ENCODE measurements at places on chromosomes 1 and 21.

- DNase-seq: no peak
Measured at GRCh38 chr1:226108935-226109828, 46.7 kb downstream of the H3-3A start.

DNA sequence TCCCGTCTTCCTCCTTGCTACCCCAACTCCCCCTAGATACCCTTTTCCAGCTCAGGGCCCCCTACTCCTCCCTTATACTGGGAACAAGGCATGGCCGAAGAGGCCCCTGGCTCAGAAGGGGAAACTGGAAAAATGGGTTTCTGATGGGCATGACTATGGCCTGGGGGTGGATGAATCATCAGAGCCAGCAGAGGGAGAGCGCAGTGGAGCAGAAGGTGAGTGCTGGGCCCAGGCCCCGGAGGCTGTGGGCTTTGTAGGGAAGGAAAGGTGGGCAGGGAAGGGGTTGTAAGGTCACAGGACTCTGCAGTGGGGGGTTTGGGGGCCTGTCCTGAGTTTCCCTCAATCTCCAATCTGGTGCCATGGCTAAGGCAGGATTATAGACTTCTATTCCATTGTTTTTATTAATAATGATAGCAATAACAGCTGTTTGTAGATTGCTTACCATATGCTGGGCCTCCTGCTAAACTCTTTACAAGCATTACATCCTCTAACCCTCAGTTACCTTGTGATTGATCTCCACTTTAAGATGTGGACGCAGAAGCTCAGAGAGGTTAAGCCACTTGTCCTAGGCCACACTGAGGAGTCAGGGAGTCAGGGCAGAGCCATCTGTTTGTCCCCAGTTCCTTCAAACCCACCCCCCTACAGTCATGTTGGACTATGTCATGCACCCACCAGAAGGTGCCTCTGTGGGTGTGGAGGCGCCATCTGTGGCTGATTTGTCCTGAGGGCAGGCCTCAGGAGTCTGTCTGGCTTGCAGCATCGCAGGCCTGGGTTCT is 36.2 kb upstream of the ZNF362 start:
- DNase-seq: no peak

DNA sequence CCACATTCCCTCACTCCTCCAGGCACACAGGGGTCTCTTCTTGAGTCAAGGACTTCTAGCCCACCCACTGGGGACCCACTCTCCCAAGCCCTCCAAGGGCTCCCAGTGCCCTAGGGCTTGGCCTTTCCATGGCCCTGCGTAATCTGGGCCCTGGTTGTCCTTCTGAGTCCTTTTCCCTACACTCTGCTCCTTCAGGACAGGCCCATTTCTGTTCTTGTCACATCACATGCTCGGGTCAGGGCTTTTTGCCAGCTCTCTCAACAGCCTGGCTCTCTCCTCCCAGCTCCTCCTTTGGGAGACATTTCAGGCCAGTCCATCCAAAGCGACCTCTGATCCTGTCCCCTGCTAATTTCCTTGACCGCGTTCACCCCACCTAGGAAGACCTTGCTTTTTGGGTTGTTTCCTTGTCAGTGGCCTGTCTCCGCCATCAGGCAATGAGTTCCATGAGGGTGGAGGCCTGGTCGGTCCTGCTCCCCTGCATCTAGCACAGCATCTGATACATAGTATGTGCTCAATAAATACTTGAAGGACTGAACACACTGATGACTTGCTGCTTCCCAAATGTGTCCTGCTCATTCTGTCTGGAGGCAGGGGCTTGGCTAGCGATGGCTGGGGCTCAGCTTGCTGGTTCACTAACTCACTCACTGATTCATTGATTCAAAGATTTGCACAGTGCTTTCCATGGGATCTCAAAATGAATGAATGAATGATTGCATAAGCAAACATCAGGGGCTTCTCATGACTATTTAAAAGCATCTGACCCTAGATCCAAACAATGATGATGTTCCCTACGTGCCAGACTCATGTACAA is 44.8 kb downstream of the DHRS3 start:
- no peak for DNase-seq

- no peak for DNase-seq
Measured at GRCh38 chr1:115077286-115077983, 11.9 kb downstream of the TSPAN2 start.

GRCh38 chr1:203645996-203646395 is 19.4 kb downstream of the ATP2B4 start:
- DNase-seq: no peak

DNA sequence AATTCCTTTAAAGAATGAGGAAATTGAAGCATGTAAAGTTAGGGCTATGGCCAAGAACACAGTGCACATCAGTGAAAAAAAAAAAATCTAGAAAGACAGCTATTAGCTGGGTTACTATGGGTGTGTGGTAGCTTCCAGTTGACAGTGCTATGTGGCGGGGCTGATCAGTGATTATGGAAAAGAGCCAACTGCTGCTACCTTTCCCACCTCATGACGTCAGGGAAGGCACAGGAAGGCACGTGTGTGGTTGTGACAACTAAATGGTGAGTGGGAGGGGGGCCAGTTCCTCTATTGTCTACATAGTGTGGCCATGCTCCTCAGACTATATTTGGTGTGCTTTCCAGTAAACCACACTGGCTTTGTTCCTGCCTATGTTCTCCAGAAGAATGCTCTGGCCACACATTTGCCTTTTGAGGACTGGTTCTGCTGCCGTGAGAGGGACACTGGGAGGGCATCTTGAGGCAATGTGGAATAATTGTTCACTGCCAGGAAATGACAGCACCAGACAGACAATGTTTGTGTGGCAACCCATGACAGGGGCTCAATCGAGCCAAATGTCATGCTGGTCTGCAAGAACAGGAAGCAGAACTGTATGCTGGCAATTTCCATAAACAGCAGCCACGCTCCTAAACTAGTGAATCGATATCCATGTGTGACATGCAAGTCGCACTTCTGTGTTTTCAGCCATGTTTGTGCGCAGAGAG is 3.0 kb upstream of the SDE2 start:
- no peak for DNase-seq

GRCh38 chr1:221411283-221411682 is 330.6 kb downstream of the DUSP10 start:
- DNase-seq: no peak

- DNase-seq: peak; percentile 70
Measured at GRCh38 chr1:153749408-153750005, 21.7 kb downstream of the INTS3 start.

- DNase-seq: no peak
Measured at GRCh38 chr1:22920026-22920733, 52.5 kb downstream of the LACTBL1 start.

DNA sequence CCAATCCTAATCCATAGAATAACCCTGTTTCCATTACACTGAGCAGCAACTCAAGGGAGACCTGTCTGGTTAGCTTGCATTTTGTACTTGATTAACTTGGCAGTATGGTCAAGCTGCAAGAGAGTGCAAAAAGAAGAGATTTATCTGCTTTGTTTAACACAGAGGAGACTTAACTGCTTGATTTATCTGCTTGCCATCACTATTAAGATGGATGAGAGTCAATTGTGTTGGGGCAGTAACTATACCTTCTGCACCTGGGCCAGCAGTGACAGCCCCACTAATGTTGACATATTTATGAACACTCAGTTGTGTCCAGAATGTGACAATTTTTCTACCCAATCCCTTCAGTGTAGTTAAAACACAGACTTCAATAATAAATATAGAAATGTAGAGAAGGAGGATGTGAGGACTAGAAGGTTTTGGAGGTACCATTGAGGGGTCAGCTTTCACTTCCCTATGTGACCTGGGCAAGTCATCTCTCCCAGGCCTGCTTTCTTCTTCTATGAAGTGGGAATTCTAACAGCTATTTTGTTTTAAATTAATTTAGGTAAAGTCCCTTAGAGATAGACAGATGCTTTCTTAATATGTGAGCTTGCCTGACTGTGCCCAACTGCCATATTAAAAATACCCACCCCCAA is 159.1 kb upstream of the KCNK2 start:
- DNase-seq: no peak

DNA sequence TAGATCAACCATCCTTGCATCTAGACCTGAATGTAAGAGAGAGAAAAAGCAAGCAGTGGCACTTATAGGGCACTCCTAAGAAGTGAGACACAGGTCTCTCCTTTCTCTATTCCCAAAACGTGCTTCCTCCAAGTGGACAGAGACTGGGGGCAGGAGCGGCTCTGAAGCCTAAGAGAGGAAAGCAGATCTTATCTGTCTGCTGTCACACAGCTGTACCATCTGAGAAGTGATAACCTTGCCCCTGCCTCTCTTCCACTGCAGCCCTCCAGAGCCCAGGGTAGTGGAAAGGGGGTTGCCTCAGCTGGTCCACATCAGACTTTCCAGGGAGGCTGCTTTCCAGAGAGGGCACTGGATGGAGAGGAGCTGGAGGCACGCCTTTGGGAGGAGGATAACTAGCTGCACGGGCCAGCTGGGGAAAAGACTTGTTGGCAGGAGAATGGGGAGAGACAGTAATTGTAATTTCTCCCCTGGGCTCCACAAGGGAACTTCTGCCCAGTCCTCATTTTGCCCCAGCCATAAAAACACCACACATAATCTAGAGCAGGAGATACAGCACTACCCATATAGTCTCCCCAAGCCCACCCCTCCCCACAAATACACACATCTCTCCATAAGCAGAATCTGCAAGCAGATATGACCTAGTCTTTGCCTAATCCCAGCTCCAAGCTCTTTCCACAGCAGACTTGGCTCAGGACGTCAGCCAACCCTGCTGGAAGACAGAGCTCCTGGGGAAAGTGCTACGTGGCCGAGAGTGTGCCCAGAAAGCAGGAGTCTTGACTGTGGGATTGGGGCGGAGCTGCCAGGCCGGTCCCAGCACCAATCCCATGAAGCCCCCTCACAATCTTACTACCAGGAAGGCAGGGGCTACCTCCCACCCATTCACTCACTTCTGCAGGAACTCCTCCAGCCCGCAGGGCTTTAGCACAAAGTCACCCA is 31.2 kb downstream of the PIK3C2B start:
- no peak for DNase-seq

- DNase-seq: no peak
Measured at GRCh38 chr1:206025283-206025820, 1.7 kb upstream of the CTSE start.

GRCh38 chr1:155184835-155185782 is 11.5 kb downstream of the TRIM46 start:
- no peak for DNase-seq

GRCh38 chr1:53402891-53403655 is 56.1 kb upstream of the DMRTB1 start:
- no peak for DNase-seq

DNA sequence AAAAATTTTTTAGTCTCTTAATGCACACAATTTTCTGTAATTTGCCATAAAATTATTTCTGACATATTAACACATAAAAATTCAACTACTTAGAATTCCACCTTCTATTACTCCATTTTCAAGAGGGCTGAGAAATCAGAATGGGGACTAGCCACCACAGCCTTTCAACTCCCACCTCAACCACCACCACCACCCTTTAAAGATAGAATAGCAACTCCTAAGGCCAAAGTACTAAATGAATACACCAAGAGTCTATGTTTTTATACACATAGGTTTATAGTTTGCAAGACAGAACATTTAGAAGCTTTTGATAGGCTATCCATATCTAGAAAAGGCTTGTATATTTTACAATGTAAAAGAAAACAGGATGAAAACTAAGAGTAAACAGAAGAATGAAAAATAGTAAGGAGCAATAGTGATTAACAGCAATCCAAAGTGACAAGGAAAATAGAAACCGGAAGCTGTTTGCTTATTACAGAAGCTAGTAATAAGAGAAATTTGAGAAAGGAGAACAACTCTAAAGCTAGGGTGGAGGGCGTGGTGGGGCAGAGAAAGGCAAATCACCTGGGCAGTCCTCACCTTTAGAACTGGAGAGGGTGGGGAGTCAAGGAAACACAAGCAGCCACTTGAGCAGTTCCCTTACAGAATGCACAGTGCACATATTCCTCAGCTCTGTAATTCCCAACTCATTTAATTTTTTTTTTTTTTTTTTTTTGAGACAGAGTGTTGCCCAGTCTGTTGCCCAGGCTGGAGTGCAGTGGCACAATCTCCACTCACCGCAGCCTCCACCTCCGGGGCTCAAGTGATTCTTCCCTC is 27.7 kb downstream of the EPS15 start:
- DNase-seq: no peak

DNA sequence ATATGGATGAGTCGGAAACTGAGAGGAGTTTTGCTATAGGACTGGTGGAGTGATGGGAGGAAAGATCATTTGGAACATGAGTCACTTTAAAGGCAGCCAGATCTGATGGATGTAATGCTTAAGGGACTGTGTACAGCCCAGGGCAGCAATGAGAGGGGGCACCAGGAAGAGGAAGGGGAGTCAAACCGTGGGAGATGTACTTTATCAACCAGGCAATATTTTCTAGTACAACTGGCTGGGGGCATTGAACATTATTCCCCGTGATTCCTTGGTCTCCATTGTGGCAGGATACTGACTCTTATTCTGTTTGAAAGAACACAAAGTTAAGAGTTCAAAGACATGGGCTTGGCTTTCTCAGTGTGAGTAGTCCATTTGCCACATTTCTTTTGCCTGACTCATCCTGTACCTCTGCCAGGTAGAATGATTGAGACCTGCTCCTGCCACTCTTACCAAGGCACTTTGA is 268.2 kb upstream of the NR5A2 start:
- no peak for DNase-seq

- DNase-seq: no peak
Measured at GRCh38 chr1:112196731-112197130, 199.3 kb upstream of the CTTNBP2NL start.

- DNase-seq: no peak
Measured at GRCh38 chr1:119003413-119004128, 15.4 kb upstream of the TBX15 start.

GRCh38 chr1:155976062-155976912 is 2.1 kb downstream of the ARHGEF2 start:
- DNase-seq: no peak

DNA sequence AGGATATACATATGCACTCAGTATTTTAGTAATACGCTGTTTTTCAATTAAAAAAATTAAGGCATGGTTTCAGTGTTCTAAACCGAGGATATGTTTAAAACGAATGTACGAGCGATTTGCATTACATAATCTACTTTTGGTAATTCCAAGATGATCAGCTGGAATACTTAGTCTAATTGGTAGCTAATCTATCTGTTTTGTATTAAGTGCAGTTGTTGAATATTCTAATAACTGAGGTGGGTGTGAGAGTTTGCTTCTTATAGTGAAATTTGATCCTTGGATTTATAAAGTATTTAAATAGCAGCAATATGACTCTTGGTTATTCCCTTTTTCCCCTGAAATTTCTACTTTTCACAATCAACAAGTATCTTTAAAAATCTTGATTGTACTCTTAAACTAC is 1.3 kb downstream of the RNF2 start:
- DNase-seq: no peak

Measured in progenitor cell of endocrine pancreas (in vitro differentiated cells).